GM12865 (cell line): ENCODE measurements at places on chromosomes 1 and 21.
A peak's percentile ranks its signal among the peaks of the same experiment; 100 is the strongest.

DNA sequence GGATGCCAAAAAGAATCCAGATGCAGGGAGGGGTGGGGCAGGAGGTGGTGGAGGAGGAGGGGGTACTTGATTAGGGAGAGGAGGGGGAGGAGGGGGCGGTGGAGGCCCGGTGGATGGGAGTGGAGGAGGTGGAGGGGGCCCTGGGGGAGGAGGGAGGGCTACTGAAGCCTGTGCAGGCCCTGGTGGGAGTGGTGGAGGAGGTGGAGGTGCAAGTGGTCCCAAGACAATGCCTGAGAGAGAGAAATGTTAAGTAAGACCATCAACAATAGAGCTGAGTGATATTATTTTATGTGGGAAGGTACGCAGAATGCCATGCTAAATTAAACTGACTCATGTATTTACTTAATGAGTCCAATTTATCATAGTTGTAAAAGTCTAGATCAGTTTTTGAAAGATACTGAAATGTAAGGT lies 86.8 kb upstream of the LBR start:
- no peak for DNase-seq

- no peak for DNase-seq
Observed at GRCh38 chr1:201896951-201897391, 8.3 kb downstream of the SHISA4 start.

- no peak for DNase-seq
Observed at GRCh38 chr1:31208361-31208945, 31.2 kb downstream of the NKAIN1 start.

GRCh38 chr21:42737951-42738590 lies 84.7 kb downstream of the PDE9A start:
- DNase-seq, result no peak

- no peak for DNase-seq
Observed at GRCh38 chr1:4974981-4975685, 320.7 kb downstream of the AJAP1 start.

GRCh38 chr1:79079770-79080169 lies 73.2 kb upstream of the ADGRL4 start:
- DNase-seq, result no peak

DNA sequence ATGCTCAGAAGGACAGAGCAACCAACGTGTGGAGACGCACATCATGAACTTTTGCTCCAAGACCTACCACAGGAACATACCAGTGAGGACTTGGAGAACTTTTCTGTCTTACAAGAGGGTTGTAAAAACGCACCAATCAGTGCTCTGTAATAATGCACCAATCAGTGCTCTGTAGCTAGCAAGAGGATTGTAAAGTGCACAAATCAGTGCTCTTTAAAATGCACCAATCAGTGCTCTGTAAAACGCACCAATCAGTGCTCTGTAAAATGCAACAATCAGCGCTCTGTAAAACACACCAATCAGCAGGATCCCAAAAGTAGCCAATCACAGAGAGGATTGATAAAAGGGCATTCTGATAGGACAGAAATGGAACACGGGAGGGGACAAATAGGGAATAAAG lies 40.4 kb upstream of the SPAG17 start:
- no peak for DNase-seq

GRCh38 chr1:240492832-240493440 lies 119.0 kb downstream of the GREM2 start:
- no peak for DNase-seq

DNA sequence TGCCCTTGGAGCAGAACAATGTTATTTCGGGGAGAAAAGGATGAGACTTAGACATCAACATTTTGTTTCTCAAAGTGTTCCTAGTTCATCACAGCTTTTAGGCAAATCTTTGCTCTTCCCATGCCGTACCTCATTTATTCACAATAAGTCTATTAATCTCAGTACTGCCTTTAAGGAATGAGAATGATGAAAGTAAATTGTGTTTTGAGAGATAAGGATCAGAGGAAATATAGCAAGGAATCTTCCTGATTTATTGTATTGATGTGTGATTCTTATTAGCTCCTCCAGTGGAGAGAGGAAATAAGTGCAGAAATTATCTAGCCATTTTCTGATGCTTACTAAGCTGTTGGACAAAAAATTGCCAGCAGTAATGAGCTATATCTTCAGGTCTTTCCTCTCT lies 2.0 kb downstream of the POLR3C start:
- DNase-seq, result no peak

- peak; percentile 22 for DNase-seq
Observed at GRCh38 chr1:10761503-10762152, 34.8 kb downstream of the CASZ1 start.

- no peak for DNase-seq
Observed at GRCh38 chr1:115705963-115706362, 62.6 kb downstream of the CASQ2 start.

DNA sequence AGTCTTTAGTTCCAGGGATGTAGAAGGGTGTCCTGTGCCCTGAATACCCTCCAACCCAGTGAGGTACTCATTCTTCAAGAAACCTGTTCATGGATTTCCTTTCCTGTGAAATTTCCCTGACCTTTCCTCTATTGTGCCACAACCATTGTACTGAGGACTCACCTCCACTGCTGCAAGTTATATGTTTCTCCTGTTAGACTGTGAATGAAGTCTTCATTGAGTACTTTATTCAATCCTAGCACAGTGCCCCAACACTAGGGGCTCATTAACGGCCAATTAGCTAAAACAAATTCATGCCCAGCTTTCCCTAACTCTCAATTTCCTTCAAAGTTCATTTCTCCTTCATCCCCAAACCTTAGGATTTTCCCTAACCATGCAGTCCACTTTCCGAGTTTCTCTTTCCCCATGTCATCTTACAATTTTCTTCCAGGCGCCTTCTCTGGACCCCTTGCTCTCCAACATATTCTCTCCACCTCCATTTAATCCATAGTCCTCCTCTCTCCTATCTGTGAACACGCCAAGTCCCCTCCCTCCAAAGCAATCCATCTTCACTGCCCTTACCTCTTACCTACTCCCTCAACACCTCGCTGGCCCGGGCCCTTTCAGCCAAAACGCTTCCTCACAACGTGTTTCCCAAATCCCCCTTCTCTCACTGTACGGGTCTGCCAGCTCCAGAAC lies 1.3 kb downstream of the TRIM33 start:
- peak; percentile 27 for DNase-seq

GRCh38 chr1:72435025-72435424 lies 152.7 kb upstream of the NEGR1 start:
- DNase-seq, result peak; percentile 20

DNA sequence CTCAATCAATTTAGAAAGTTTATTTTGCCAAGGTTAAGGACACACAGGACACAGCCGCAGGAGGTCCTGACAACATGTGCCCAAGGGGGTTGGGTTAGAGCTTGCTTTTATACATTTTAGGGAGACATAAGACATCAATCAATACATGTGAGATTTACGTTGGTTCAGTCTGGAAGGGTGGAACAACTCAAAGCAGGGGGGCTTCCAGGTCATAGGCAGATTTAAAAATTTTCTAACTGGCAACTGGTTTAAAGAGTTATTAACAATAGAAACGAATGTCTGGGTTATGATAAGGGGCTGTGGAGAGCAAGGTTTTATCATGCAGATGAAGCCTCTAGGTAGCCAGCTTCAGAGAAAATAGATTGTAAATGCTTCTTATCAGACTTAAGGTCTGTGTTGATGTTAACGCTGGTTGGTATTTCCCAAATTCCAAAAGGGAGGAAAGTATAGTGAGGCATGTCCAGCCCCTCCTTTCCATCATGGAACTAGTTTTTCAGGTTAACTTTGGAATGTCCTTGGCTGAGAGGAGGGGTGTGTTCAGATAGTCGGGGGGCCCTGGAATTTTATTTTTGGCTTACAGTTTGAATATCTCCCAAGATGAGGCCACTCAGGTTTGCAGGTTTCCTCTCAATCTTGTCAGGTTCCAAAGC lies 31.0 kb upstream of the TGFBR3 start:
- DNase-seq, result no peak

- no peak for DNase-seq
Observed at GRCh38 chr21:35303085-35303484, 254.0 kb upstream of the RUNX1 start.

DNA sequence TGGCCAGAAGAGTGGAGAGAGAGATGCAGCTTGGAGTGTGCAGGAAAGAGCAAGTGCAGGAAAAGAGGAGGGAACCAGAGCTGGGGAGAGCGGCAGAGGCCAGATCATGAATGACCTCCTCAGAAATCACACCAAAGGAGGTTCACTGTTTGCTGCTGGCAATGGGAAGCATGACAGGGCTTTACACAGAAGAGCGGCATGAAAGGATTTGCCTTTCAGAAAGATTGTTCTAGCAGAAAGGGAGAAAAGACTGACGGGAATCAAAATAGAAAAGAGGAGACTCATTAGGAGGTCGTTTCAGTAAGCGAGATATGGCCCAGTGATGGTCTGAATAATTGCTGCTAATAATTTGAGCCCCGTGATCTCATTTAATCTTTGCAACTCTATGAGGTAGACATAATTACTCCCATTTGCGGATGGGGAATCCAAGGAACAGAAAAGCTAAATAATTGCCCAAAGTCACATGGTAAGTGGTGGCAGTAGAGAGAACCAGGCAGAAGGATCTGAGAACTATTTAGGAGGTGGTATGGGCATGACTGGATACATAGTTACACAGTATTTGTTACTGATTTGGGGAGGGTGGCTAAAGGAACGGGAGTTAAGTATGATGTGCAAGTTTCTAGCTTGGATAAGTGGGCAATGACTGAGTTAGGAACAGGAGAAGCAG lies 12.5 kb upstream of the HNRNPR start:
- no peak for DNase-seq

GRCh38 chr1:7857985-7858384 lies 5.1 kb upstream of the UTS2 start:
- DNase-seq, result no peak

DNA sequence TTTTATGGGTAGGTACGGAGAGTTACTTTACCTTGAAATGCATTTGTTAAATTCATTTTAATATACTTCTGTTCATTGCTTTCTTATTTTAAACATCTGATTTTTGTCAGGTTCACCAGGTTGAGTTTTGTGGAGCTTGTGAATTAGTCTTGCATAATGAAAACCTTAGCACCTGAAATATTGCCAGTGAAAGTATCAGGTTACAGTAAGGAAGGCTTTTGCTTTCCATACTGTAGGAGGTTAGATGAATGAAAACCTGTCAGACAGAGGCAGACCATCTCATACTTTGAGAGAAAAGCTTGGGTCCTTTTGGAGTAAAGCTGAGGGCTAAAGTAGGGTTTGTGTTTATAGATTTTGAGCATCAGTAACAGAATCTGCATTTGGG lies 34.7 kb downstream of the THRAP3 start:
- no peak for DNase-seq

DNA sequence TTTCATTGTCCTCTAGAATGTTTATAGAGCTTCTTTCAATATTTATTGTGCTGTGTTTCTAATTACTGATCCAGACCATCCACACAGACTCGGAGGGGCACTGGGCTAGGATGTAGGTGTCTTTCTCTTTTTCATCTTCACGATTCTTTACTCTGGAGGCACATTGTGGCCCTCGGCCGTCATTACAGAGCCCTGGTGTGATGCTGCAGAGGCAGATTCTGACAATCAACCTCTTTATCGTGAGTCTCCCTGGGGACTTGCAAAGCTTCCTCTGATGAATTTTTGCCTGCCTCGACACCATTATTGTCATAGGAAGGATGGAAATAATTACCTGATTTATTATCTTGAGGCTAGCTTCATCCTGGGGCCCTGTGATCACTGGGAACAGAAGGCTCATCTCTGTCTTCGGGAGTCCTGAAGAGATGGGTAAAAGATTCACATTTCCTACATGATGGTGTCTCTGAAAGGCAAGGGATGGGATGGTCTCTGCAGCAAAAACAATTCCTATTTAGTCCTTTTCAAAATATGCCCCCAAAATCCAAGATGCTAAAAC lies 89.4 kb downstream of the SEC16B start:
- no peak for DNase-seq

DNA sequence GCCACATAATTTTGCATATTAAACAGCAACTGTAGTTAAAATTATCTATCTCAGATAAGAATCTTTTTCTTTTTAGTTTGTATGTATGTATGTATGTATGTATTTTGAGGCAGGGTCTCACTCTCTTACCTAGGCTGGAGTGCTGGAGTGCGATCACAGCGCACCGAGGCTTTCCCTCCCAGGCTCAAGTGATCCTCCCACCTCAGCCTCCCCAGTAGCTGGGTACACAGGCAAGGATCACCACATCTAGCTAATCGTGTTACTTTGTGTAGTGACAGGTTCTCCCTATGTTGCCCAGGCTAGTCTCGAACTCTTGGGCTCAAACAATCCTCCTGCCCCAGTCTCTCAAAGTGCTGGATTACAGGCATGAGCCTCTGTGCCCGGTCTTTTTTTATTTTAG lies 30.5 kb upstream of the PUM1 start:
- no peak for DNase-seq

DNA sequence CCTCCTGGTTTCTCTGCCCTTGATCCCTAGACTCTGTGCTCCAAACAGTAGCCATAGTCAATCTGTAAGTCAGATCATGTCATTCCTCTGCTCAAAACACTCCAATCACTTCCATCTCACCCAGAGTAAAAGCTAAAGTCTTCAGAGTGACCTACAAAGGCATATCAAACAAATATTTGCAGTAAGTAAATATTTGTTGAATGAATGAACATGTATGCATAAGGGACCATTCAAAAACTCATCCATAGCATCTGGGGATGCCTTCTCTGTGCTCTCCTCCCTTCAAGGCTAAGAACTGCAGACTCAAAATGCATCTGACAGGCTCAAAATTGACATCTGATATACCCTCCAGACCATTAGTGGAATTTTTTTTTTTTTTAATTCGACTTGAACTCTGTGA lies 18.1 kb upstream of the AK5 start:
- no peak for DNase-seq

DNA sequence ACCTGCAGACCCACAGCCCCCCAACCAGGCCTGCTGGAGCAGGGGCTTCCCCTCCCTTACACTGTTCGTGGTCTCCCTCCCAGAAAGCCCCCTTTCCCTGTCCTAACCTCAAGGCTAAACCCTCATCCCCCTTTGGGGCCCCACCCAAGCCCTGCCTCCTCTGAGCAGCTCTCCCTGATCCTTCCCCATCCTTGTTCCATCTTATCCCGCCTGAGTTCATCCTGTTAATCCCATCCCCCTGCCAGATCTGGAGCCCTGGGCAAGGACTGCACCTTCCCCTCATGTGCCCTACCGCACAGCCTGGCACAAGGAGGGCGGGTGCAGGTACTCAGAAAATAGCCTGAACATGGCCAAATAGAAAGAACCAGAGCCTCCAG lies 6.9 kb upstream of the TNNT2 start:
- no peak for DNase-seq

DNA sequence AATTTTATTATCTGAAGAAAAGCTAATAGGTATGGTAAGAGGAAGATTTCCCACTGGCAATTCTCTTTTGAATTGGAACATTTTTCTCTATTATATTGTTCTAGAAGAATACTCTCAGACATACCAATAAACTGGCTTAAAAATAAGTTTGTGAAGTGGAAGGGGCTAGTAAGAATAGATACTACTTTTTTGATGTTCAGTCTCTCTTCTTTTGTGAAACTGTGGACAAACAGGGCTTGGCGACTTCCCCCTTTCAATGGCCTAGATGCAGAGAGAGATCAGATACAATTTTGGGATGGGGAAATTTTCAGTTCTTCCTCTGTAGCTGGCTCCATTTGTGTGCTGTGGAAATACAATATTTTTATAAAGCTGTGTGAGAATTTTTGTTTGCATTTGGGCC lies 2.5 kb downstream of the PBX1 start:
- no peak for DNase-seq

GRCh38 chr1:65423884-65424572 lies 3.6 kb downstream of the LEPR start:
- peak; percentile 56 for DNase-seq

- DNase-seq, result no peak
Observed at GRCh38 chr21:40043866-40044265, 176.6 kb downstream of the PCP4 start.
